ENCODE measurements at places on chromosomes 3 and 15.
A peak's percentile ranks its signal among the peaks of the same experiment; 100 is the strongest.

- DNase-seq: no peak
Observed at GRCh38 chr3:28971156-28971555, 309.7 kb upstream of the RBMS3 start.

- no peak for DNase-seq
Observed at GRCh38 chr3:112394003-112394640, 61.2 kb downstream of the CD200 start.

DNA sequence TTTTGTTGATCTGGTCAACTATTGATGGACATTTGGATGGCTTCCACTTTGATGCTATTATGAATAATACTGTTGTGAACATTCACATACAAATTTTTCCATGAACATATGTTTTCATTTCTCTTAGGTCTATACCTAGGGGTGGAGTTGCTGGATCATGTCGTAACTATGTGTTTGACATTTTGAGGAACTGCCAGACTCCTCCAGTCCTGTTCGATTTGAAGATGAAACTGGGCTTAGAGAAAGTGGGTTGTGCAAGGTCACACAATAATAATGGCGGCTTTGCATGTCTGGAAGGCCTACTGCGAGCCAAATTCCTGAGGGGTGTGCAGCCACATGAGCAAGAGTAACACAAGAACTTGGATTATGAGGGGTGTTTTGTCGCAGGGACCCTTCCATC lies 2.6 kb downstream of the TSEN2 start:
- no peak for DNase-seq

DNA sequence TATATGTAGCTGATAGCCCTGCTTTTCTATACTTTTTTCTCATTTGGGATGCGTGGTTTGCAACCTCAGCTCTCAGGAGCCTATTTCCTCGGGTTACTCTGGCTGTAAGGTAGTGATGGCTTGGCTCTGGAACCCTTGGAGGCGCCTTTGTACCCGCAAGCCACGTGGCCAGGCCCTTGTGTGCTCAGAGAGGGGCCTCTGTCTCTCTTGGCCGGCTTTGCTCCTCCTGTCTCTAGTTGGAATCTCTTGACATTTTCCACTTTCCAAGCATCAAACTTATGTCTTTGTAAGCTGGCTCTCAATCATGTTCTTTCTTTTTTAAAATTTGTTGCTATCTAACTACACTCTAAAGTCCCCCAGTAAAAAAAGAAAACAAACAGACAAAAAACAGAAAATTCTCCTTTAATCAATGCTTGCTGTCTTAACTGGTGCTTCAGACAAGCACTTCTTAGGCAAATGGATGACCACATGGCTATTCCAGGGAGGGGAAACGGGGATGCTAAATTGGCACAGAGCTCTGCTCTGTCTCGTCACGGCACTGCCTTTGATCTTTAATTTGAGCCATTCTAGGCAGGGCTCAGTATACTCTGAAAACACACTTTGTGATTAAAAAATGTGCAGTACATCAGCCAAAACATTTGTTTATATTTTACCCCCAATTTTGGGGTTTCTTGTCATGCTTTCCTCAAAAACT lies 180.4 kb upstream of the NR2E3 start:
- no peak for DNase-seq

GRCh38 chr3:33439546-33440327 lies 468 bp downstream of the UBP1 start:
- DNase-seq: peak; percentile 11

GRCh38 chr3:197394464-197395321 lies 96.3 kb upstream of the DLG1 start:
- DNase-seq: no peak

All from esophagus squamous epithelium (tissue), 5 donors.